ENCODE measurements at places on chromosomes 3 and 15.

DNA sequence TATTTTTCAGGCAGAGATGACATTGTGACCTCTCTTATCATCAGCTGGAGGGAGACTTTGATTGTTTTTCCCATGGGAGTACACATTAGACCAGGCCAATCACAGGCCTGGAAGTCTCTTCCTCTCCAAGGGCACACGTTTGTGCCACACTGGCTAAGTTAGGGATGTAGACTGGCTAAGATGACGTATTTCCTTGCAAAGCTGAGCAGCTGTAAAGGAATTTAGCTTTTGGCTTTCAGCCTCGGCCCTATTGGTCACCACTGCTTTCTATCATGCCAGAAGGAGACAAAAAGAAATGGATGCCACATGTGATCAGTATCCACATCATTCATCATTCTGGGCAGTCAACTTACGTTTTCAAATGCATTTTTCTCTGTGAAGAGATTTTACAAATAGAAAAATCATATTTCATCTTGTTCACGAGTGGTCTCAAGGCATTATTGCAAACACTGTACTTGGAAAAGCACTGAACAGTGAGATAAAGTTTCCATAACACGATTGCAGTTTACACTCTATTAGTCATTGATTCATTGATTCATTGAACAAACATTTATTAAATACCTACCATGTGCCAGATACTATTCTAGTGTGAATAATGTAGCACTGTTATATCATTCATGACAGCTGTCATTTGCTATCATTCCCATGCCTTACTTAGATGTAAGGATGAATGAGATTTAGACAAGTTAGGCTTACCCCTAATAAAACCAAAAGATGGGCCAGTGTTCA lies 27.0 kb upstream of the RNF7 start:
- DNase-seq, result no peak

DNA sequence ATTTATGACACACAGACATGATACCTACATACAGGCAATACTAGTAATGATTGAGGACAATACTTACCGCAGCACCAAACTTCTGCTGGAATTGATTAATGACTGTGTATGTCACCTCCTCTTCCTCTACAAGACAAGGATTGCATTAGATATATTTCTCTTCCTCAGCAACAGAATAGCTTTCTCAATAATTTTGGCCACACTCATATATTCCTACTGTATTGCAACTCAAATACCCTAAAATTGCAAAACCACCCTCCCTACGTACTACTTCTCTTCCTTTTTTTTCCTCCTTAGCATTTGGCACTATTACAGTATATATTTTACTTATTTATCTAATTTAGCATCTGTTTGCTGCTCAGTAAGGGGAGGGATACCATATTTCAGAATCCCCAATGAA lies 14.8 kb downstream of the EXD1 start:
- DNase-seq, result no peak

DNA sequence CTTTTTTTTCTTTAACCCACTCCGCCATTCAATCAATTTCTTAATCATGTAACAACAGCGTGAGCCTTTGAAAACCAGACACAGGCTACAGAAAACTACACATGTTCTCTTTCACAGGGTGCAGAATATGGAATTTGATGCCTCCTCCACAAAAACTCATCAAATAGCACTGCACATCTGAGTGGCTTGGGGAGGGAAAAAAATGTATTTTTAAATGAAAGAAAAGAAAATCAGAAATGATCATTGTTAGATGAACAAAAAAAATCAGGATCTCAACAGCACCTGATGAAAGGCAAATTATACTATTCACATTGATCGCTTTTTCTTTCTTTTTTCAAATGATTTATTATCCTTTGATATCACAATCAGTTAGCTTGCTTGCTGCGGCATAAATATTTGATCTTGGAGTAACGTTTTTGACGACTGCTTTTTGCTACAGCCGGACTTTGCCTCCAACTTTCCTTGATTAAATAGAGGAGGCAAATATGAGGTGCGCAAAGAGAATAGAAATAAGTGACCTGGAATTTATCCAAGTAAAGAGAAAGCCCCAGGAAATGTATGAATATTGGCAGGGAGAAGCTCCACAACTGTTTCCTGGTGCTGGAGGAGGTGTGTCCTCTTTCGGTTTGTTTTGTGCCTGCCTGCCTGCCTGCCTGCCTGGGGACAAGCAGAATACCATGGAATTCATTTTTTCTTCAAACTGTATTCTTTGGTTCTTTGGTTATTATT lies 63.1 kb downstream of the EDEM1 start:
- DNase-seq, result no peak

- no peak for DNase-seq
Observed at GRCh38 chr3:172036541-172037215, 2.7 kb upstream of the FNDC3B start.

DNA sequence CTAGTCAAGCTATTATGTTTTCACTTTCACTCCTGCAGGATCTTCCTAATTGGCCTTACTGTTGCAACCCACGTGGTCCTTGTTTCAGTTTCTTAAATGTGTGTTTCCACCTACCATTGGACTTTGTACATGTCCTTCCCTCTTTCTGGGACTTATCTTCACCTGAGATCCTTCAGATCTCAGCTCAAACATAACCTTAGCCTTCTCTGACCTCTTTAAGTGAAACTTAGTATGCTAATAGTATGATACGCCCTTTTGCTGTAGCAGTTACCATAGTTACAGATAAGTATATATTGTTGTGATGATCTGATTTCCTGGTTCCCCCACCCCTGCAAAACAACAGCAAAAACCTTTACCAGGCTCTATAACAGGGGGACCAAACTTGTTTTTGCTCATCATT lies 35.2 kb downstream of the U2SURP start:
- DNase-seq, result no peak

DNA sequence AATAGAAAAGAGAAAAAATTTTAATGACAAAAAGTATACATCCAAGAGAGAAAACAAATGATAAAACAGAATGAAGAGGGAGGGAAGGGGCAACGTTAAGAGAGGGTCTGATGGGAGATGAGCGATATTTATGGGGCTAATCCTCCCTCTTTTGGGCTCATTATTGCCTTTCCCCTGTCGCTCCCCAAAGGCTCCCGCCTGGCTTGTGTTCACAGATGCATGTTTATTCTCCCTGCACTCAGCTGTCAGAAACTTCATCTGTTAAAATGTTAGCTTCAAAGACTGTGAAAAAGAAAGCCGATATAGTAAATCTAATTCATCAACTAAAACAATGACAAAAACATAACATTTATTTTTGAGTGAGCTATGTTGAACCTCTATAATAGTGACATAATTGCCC lies 74.3 kb downstream of the GABRB3 start:
- no peak for DNase-seq

DNA sequence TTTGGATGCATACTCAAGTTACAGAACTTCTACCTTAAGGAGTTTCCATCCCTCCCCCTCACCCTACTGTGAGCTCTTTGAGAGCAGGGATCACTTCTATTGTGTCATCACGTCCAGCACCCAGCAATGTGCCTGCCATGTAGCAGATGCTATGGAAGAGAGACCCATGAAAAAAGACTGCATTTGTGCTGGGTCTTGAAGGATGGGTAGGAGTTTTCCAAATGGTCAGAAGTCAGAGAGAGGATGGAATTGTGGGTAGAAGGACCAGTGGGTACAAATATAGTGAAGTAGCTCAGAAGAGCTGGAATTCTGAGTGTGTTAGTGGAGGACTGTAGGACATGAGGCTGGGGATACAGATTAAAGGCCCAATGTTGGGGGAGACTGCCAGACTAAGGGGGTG lies 141.7 kb downstream of the SRGAP3 start:
- DNase-seq, result no peak

DNA sequence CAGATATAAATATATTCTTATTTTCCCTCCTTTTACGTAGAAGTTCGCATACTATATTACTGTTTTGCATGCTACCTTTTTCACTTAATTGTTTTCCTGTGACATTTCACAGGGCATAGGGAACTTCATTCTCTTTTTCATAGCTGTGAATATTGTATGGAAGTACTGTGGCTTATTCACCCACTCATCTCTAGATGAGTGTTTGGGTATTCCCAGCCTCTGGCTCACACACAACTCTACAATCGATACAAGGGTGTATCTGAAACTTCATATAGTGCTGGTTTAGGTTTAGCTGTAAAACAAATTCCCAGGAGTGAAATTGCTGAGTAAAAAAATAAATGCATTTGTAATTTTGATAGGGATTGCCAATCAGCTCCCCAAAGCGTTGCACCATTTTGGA lies 55.3 kb upstream of the MAGI1 start:
- DNase-seq, result no peak

DNA sequence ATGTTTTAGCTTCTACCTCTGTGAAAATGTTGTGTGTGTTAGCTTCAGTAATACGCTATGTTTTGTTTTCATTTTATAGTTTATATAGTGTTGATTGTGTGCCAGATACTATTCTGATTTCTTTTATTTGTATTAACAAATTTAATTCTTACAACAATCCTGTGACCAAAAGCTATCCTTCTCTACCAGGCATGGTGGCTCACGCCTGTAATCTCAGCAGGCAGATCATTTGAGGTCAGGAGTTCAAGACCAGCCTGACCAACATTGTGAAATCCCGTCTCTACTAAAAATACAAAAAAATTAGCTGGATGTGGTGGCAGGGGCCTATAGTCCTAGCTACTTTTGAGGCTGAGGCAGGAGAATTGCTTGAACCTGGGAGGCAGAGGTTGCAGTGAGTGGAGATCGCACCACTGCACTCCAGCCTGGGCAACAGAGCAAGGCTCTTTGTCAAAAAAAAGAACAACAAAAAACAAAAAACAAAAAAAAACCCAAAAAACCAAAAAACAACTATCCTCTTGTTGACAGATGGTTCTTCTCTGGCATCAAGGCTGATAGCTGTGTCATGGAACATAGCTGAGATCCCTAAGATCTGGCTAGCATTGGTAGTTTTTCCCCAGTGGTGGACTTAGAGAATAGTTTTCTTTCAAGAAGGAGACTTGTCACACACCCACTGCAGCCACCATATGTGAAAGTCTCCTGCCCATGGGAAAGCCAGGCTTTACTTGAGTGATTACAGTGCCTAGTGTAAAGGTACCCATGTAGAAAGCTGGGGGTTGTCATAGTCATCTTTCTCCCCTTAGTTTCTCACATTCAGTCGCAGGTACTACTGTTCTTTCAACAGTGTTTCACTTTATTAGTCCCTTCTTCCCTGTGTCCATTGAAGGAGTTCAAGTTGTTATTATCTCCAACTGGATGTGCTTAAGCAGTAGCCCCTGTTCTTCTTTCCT lies 116.5 kb downstream of the UBE2E2 start:
- DNase-seq, result no peak

DNA sequence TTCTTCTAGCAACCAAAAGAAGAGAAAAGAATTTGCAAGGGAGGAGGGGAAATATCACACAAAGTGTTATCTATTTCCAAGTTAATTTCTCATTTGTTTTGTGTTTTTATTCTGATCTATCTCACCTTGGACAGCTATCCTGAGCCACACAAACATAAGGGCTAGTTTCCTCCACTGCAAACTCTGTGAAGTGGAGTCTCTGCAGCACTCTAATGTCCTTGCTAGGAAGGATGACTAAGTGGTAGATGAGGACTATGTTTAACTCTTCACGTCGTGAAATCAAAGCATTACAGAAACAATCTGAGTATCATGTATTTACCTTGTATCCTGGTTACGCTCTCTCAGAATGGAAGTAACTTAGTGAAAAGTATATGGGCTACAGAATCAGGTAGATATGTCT lies 33.9 kb upstream of the CHRM5 start:
- DNase-seq, result no peak

- no peak for DNase-seq
Observed at GRCh38 chr3:180320631-180321030, 281.3 kb upstream of the TTC14 start.

- DNase-seq, result no peak
Observed at GRCh38 chr3:20516311-20516710, 330.3 kb upstream of the SGO1 start.

DNA sequence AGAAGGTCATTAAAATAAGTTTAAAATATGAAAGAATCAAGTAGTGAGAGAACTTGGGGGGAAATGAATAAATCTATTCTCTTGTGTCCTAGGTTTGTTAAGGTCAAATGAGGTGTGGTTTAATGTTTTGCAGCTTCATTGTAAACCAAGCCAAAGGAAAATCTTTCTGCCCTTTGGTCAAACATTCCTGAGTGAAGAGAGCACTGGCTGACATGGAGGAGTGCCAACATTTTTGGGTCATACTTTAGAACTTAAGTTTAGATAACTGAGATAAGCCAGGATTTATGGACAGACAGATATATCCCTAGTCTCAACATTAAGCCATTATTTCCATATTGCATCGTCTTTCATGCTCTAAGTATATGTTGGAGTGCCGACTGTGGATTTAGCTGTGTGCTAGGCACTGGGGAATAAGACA lies 66.4 kb downstream of the PTPRG start:
- DNase-seq, result no peak

DNA sequence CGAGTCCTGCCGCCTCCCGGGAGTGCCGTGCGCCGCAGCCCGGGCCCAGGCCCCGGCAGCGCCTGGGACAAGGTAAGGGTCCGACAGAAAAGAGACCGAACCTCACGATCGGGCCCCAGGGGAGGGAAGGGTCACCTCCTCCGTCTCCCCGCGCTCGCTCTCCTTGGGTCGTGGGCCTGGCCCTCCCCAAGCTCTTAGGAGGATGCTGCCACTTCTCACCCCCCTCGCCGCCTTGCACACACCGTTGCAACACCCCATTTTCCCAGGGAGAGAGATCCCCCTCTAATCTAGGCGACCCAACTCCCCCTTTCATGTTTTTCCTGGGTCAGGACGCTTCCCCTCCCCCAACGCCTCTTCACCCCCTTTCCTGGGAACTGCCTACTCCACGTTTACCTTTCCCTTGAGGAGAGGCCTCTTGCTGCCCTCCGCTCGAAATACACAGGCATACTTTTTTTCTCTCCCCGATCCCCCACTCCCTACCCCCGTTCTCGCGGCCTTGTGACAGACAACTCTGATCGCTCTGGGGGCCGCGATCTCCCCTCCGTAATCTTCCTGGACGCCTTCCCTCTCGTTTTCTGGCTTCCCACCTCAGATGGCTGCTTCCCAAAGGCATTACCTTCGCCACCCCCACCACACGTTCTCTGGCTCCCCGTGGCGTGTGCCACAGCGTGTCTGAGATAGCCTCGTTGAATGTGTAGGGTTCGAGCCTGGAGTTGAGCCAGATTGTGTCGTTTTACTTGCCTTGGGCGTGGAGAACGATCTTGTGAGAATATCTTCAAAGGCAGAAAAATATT lies 688 bp downstream of the SETD5 start:
- DNase-seq, result peak; percentile 51

DNA sequence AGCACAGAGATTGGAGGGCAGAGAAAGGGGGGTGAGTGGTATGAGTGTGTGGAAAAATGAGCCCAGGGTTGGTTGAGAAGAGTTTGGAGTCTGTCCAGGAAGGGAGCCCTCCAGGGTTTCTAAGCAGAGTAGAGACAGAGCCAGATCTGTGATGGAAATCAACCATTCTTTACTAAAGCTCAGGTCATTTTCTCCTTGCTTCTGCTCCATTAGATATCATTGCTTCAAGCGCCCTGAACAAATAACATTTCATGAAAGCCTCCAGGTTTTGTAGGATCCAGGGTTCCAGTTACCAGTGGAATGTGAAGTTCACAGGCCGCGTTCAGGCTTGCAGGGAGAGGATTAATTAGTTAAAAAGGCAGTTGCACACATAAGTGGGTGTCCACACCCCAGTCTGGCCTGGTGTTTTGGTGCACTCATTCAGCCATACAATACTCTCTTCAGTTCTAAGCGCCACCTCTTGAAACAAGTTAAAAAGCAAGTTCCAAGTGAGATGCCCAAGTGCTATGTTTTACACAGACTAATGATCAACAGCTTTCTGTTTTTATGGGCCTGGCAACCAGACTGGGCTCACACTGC lies 16.4 kb upstream of the BOC start:
- no peak for DNase-seq
